ENCODE measurements at places on chromosomes 7 and 10.

DNA sequence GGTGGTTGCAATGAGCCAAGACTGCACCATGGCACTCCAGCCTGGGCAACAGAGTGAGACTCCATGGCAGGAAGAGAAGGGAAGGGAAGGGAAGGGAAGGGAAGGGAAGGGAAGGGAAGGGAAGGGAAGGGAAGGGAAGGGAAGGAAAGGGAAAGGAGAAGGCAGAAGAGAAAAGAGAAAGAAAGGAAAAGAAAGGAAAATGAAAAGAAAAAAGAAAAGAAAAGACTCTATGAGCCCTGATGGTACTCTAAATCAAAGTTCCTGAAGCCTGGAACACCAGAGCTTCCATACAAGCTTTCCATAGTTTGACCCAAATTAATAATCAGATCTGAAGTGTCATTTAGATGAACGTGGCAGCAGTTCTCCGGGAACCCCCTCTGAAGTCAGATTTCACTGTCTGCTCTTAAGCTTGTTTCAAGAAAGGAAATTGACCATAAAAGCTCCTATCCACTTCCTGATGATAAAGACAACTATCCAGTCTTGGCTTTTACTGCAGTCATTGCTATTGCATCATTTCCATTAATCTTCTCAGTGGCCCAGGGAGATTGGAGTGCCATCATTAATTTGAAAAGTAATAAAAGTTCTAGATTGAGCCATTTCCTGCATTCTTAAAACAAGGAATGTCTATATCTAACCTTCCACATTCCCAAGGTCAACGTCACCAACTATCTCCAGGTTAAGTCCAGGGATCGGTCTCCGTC, 44.2 kb upstream of the FRMD4A start:
- DNase-seq: no peak

DNA sequence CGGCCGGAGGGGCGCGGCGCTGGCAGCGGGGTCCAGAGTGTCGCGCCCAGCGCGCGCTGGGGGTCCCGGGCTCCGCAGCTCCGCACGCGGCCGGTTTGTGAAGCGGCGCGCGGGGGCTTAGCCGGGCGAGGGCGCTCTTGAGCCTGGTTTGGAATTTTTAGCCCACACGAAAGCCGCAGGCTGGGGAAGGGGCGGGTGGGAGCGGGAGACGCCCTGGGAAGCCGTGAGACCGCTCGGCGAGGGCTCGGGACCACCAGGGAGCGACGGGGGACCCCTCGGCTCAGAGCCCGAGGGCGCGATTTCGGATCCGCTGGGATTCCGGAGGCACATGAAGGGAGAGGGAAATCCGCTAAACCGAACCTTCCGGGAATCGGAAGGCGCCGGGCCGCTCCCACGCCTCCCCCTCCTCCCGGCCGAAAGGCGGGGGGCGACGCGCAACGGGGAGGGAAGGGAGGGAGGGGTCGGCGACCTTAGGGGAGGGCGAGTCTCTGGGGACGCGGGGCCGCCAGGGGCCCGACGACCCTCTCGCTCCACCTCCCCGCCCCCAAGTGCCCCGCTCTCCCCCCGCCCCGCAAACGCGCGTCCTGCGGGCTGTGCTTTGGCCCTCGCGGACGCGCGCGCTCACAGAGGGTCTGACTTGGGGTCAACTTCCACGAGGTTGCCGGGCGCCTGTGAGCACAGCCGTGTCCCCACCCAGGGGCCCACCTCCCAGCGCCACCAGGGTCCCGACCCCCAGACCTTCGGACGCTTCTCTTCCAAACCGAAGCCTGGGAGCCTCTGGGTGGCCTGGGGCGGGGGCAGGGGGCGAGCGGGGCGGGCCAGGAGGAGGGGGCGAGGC, 5.1 kb upstream of the ELFN1 start:
- DNase-seq: no peak

DNA sequence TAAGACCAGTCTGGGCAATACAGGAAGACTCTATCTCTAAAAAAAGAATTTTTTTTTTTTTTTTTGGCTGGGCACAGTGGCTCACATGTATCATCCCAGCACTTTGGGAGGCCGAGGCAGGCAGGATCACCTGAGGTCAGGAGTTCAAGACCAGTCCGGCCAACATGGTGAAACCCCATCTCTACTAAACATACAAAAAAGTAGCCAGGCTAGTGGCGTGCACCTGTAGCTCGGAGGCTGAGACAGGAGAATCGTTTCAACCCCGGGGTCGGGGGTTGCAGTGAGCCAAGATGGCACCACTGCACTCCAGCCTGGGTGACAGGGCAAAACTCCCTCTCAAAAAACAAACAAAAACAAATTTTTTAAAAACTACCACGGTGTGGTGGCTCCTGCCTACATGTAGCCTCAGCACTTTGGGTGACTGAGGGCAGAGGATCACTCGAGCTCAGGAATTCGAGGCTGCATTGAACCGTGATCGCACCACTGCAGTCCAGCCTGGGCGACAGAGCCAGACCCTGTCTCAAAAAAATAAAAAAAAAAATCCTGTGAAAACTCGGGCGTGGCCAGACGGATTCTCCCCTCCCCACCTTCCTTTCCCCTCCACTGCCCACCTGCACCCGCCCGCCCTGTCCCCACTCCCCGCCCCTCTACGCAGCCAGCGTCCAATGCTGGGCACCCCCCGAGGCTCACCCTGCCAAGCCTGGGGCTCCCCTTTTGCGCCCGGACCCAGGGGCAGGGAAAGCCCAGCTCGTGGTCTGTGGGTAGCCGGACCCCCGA, 745 bp upstream of the ORAI2 start:
- DNase-seq: no peak

- DNase-seq: no peak
These were observed 534 bp downstream of the UBE3C start for GRCh38 chr7:157139111-157139809.

Data from H1 (cell line).